Neuronal stem cell (in vitro differentiated cells): ENCODE measurements at places on chromosomes 3 and 15.

GRCh38 chr15:67201136-67201535 lies 53.3 kb downstream of the AAGAB start:
- H3K4me3 ChIP-seq, result no peak overlapping the region
- H3K27ac ChIP-seq, result peak overlapping the region; percentile 50
- H3K36me3 ChIP-seq, result peaks cover 55% of the 10 kb centered on the region
- peak; percentile 47 for DNase-seq
- H3K27me3 ChIP-seq, result no peaks in the 10 kb centered on the region

- DNase-seq, result no peak
- no peak overlapping the region for H3K27ac ChIP-seq
- H3K4me1 ChIP-seq, result no peaks in the 10 kb centered on the region
- no peak overlapping the region for H3K4me3 ChIP-seq
- H3K27me3 ChIP-seq, result no peaks in the 10 kb centered on the region
Measured at GRCh38 chr3:182967218-182968204, 12.8 kb downstream of the DCUN1D1 start.

DNA sequence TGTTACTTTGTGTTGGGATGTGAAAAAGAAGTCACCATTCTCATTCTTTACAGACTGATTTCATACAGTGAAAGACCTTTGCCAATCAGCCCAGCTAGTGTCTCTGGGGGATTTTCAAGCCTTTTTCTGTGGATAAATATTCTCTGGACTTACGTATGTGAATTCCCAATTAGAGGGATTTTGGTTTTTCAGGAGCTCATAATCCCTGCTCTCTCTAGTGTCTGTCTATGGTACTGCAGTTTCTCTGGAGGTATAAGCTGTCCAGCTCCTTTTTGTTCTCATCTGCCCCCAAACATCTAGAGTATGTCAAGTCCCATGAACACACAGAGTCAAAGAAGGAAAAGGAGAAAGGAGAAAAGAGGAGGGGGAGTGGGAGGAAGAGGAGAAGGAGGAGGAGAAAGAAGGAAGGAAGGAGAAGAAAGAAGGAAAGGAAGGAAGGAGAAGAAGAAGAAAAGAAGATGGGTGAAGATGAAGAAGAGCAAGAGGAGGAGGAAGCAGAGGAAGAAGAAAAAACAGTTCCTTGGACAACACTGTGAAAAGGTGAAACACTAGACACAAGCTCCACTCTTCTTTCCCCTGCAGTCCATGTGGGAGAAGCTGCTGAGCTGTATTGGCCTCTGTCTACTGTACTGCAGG lies 218.6 kb downstream of the GREM1 start:
- no peak overlapping the region for H3K27ac ChIP-seq
- no peaks in the 10 kb centered on the region for H3K36me3 ChIP-seq
- no peaks in the 10 kb centered on the region for H3K4me1 ChIP-seq
- no peak for DNase-seq

DNA sequence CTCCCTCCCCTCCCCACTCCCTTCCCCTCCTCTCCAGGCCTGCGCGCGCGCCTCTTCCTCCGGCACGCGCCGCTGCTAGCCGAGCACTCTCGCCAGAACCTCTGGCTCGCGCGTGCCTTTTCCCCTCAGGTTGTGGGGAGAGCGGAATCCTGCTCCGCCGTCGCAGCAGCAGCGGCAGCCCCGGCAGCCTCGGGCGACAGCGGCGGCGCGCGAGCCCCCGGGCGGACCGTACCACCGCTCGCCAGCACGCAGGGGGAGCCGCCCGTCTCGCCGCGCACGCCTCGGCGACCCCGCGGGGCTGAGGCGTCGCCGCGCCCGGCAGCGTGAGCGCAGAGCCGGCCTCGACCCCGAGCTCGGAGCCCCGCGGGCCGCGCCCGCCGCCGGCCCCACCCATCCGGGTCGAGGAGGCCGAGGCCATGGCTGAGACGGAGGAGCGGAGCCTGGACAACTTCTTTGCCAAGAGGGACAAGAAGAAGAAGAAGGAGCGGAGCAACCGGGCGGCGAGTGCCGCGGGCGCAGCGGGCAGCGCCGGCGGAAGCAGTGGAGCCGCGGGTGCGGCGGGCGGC lies at the start of gene CDV3:
TSS of gene CDV3 (plus strand) at position 58 of the 566 bp plus-strand sequence. CDS start at position 417, 359 bp downstream.
- peaks cover 7% of the 10 kb centered on the region for H3K36me3 ChIP-seq
- H3K4me3 ChIP-seq, result peak within 1 kb of the TSS; percentile 98
- H3K4me1 ChIP-seq, result peaks cover 4% of the 10 kb centered on the region
- peak within 1 kb of the TSS; percentile 96 for H3K27ac ChIP-seq

DNA sequence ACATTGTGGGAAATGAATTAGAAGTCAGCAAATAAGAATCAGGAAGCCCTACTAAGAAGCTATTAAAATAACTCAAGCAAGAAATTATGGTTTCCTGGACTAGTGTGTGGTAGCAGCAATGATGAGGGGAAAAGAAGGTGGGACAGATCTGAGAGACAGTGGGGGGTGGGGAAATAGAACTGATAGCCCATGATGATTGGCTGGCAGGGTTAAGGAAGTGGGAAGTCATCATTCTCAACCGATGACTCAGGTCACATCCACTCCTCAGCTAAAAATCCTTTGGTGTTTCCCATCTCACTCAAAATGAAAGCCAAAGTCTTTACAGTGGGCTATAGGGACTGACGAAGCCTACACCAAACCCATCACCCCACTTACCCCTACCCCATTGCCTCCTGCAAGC lies 153.9 kb upstream of the ARHGEF26 start:
- DNase-seq, result no peak
- no peaks in the 10 kb centered on the region for H3K27me3 ChIP-seq
- no peaks in the 10 kb centered on the region for H3K4me1 ChIP-seq
- H3K4me3 ChIP-seq, result no peak overlapping the region
- no peaks in the 10 kb centered on the region for H3K36me3 ChIP-seq

DNA sequence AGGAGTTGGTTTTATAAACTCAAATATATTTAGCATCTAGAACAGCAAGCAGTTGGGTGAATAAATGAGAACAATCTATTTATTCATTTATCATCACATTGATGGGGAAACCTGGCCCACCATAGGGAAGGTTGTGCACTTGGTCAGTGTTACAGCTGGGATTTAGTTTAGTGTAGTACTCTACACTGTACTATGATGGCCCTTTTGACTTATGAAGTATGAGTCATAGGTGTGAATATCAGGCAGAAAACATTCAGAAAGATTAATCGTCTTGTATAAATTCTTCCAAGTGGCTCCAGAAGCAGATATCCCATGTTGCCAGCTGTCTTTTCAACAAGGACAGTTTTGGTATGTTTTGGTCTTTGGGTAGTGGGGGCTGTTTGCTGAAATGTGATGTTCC lies 38.0 kb downstream of the BBS4 start:
- no peak for DNase-seq

- no peak overlapping the region for H3K4me3 ChIP-seq
- H3K4me1 ChIP-seq, result no peaks in the 10 kb centered on the region
- no peaks in the 10 kb centered on the region for H3K27me3 ChIP-seq
- no peaks in the 10 kb centered on the region for H3K36me3 ChIP-seq
Measured at GRCh38 chr3:4509983-4510755, 17.0 kb downstream of the ITPR1 start.

- H3K4me1 ChIP-seq, result no peaks in the 10 kb centered on the region
- H3K27me3 ChIP-seq, result no peaks in the 10 kb centered on the region
- no peak overlapping the region for H3K4me3 ChIP-seq
- no peaks in the 10 kb centered on the region for H3K36me3 ChIP-seq
- no peak overlapping the region for H3K27ac ChIP-seq
Measured at GRCh38 chr15:82398785-82399184, 30.8 kb upstream of the GOLGA6L9 start.

- H3K27ac ChIP-seq, result no peak overlapping the region
- H3K4me1 ChIP-seq, result peaks cover 10% of the 10 kb centered on the region
- H3K27me3 ChIP-seq, result no peaks in the 10 kb centered on the region
- no peak for DNase-seq
Measured at GRCh38 chr15:73564255-73564654, 68.9 kb downstream of the NPTN start.

DNA sequence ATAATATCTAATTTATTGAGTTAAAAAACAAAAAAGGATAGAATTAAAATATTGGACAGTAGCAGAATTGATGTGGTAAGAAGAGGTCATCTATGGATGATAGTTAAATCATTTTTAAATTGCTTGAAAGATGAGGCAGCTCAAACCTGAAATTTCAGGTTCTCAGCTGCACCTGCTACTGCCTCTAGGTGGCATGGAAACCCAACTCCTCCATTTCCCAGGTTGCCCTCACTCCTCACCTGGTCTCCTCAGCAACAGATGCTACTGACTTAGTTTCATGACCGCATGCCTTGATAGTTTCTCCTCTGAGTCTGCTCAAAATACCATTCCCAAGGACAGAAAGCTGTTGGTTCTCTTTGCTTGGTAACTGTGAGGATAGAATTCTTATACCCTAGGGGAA lies 148.1 kb downstream of the ABHD5 start:
- H3K4me3 ChIP-seq, result no peak overlapping the region
- DNase-seq, result no peak
- H3K36me3 ChIP-seq, result no peaks in the 10 kb centered on the region
- no peaks in the 10 kb centered on the region for H3K4me1 ChIP-seq

GRCh38 chr3:152040319-152040718 lies 166.9 kb downstream of the SUCNR1 start:
- H3K27me3 ChIP-seq, result no peaks in the 10 kb centered on the region
- no peaks in the 10 kb centered on the region for H3K36me3 ChIP-seq
- H3K27ac ChIP-seq, result no peak overlapping the region
- H3K4me1 ChIP-seq, result no peaks in the 10 kb centered on the region

- DNase-seq, result peak; percentile 18
- H3K4me1 ChIP-seq, result no peaks in the 10 kb centered on the region
- H3K36me3 ChIP-seq, result no peaks in the 10 kb centered on the region
- no peak overlapping the region for H3K27ac ChIP-seq
- H3K4me3 ChIP-seq, result no peak overlapping the region
- H3K27me3 ChIP-seq, result no peaks in the 10 kb centered on the region
Measured at GRCh38 chr3:161274691-161275298, 53.7 kb downstream of the NMD3 start.

DNA sequence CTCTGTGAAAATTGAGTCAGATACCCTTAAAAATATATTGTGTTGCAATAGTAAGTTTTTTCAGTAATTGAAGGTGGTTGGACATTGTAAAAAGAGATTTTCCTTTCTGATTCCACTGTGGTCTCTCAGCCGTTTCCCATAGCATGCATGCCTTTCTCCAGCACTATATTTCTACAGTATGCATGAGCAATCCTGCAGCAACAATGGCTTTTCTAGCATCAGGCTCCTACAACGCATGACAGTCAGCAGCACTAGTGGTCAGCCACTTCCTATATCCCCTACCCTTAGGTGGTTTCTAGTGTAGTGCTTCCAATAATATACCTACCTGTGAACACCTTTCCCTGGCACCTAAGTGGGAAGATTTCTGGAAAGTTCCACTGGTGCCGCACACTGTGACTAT lies 55.4 kb upstream of the SNRPN start:
- peaks cover 8% of the 10 kb centered on the region for H3K4me1 ChIP-seq
- no peak overlapping the region for H3K4me3 ChIP-seq
- H3K27ac ChIP-seq, result peak overlapping the region; percentile 8

DNA sequence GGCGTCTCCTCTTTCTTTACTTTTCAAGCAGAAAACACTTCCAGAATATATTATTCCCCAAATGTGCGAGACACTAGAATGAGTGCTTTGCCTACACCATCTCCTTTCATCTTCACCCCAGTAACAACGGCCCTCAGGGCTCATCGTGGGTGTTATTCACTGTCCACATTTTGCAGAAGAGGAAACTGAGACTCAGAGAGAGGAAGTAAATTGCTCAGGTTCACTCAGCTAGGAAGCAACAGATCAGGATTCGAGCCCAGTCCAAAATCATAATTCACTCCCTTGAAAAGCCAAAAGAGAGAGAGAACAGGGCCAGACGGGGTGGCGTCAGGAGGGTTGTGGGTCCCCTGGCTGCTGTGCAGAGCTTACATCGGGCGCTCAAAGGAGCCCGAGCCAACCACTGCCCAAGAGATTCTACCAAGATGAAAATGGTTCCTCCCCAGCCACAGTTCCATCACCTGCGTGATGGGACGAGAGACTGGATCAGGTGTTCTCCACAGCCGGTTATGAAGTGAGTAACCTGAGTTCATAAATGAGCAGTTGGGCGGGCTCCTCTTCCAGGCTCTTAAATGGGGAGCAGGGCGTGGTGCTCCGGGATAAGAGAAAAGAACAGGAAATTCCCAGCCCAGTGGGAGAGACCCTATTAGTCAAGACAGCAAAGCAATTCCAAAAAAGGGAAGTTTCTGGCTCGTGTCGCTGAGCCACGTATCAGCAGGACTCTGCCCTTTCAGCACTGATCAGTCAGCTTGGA lies 48.6 kb upstream of the FLNB start:
- peaks cover 11% of the 10 kb centered on the region for H3K4me1 ChIP-seq
- H3K4me3 ChIP-seq, result no peak overlapping the region
- DNase-seq, result no peak

- DNase-seq, result no peak
- H3K4me3 ChIP-seq, result no peak overlapping the region
- no peaks in the 10 kb centered on the region for H3K4me1 ChIP-seq
- no peaks in the 10 kb centered on the region for H3K36me3 ChIP-seq
Measured at GRCh38 chr15:27166917-27167316, 195.9 kb downstream of the GABRG3 start.

- H3K4me3 ChIP-seq, result no peak overlapping the region
- no peaks in the 10 kb centered on the region for H3K27me3 ChIP-seq
- DNase-seq, result no peak
- no peaks in the 10 kb centered on the region for H3K36me3 ChIP-seq
Measured at GRCh38 chr15:100942656-100943425, 23.7 kb downstream of the LRRK1 start.

DNA sequence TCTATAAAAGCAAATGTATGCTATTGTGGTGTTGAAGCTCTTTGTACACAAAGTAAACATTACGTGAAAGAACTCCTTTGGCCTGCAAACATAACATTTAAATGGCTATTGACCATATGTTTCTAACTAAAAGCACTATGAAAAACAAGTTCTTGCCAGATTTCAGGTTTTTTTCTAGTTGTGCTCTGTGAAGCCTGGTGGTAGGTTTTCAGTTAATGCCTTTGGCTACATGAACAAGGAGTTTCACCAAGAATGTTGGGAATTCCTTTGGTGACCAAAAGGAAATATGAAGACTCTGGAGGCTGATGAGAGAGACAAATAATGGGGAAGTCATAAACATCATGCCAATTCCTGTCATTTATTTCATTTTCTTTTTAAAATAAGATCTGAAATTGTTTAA lies 66.0 kb downstream of the RBMS3 start:
- H3K4me1 ChIP-seq, result peaks cover 4% of the 10 kb centered on the region
- H3K36me3 ChIP-seq, result no peaks in the 10 kb centered on the region
- DNase-seq, result no peak
- H3K4me3 ChIP-seq, result no peak overlapping the region
- H3K27ac ChIP-seq, result no peak overlapping the region

DNA sequence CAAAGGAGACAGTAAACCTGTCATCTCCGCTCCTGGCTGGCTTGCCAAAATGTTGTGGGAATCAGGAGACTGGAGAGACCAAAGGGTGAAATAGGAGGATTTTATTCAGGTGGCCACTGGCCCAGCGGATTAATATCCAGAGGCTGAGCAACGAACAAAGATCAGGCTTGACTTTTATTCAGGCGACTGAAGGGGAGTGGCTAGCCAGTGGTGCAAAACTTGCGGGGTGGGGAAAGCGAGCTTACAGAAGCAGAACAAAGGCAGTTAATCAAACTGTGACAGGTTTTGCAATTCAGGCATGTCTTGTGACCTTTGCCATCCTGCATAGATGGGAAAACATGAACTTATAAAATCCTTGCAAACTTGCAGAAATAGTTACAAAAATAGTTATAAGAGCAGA lies 19.8 kb upstream of the ACAD9 start:
- no peak overlapping the region for H3K27ac ChIP-seq
- peaks cover 3% of the 10 kb centered on the region for H3K4me1 ChIP-seq
- H3K27me3 ChIP-seq, result no peaks in the 10 kb centered on the region
- peak; percentile 29 for DNase-seq
